EH (cell line): ENCODE measurements at places on chromosomes 12 and 14.
A peak's percentile ranks its signal among the peaks of the same experiment; 100 is the strongest.

DNA sequence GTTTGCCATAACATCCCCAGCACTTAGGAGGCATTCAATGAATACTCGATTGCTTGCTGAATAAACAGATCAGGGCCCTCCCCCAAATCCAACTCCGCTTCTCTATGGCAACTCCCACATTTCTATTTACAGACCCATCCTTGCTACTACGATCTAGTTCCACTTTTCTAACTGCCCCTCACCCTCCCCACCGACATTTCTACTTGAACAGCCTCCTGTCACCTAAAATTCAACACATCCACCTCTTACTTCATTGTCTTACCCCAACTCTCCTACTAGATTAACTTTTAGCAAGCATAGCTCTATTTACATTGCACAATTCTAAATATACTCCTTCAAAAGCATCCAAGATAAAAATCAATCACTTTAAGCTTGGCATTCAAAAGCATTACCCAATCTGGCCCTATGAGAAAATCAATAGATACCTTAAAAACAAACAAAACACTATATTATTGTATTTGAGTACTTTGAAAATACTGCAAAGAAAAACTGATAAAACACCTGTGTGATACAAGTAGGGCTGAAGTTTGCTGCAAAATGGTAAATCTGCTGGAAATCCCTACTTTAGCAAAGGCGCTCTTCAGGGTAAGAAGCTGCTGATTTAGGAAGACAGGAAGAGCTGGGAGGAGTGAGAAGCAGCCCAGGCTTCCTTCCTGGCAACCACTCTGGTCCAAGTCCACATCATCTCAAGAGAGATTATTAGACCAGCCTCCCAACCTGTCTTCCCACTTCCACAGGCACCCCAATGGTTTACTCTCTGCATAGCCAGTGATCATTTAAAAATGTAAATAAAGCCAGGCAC is 96.4 kb downstream of the HECTD4 start:
- DNase-seq, result no peak

- no peak for DNase-seq
Measured at GRCh38 chr12:58291106-58291505, 349.7 kb downstream of the ATP23 start.

- DNase-seq, result peak; percentile 90
Measured at GRCh38 chr14:91980157-91980556, 32.7 kb upstream of the FBLN5 start.

- DNase-seq, result peak; percentile 44
Measured at GRCh38 chr12:42128327-42128726, 16.3 kb downstream of the GXYLT1 start.

- no peak for DNase-seq
Measured at GRCh38 chr14:54120260-54120659, 163.6 kb upstream of the BMP4 start.

- peak; percentile 3 for DNase-seq
Measured at GRCh38 chr12:8081251-8081920, 688 bp upstream of the NECAP1 start.

DNA sequence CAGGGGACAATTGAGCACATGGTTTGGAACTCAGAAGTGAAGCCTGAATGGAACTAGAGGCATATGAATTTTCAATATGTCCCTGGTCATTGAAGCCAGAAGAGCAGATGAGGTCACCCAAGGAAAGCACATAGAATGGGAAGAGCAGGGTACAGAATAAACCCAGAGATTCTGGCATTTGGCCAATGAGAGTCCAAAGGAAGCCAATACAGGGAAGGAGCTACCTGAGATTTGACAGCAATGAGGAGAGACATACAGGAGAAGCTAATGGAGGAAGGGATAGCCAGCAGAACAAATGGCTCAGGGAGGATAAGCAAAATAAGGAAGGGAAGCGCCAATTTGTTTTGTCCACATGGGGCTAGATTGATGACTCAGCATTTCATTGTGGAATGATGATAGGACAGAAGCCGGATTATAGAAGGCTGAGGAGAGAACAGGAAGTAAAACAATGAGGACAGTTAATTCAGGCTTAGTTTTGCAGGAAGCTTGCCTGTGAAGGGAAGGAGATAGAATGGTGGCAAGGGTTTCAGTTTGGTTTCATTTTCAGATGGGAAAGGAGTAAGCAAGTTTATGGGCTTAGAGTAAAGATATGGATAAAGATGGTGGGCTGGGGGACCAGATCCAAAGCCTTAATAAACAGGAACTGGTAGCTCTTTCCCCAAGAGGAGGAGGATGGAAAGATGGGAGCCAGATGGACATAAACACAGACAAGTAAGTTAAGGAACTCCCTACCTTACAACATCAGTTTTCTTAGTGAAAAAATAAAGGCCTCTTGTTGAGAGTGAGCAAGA is 3.2 kb upstream of the SPTSSA start:
- peak; percentile 46 for DNase-seq

- no peak for DNase-seq
Measured at GRCh38 chr14:70816525-70816924, 7.2 kb upstream of the MAP3K9 start.

GRCh38 chr12:20800160-20800559 is 10.3 kb upstream of the SLCO1B3 start:
- no peak for DNase-seq

DNA sequence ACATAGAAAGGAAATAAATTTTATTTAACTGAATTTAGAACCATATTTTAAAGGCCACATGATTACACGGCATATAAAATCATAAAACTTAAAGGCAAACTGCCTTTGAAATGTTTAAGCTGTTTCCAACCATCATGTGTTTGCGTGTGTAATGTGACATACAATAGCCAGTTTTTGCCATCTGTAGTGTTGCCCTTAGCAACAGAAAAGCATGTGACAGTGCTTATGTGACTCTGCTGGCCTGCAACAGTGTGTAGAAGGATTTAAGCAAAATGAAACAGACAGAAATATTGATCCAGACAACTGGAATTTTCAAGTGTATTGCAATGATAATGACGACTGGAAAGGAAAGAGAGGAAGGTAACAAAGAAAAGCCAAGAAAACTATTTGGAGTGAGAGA is 49.5 kb downstream of the TSPAN19 start:
- no peak for DNase-seq

- peak; percentile 49 for DNase-seq
Measured at GRCh38 chr12:20126601-20127000, 241.7 kb upstream of the PDE3A start.

- DNase-seq, result peak; percentile 3
Measured at GRCh38 chr14:37650356-37651037, 55.1 kb downstream of the TTC6 start.

GRCh38 chr12:560691-561390 is 101.1 kb downstream of the B4GALNT3 start:
- DNase-seq, result no peak

DNA sequence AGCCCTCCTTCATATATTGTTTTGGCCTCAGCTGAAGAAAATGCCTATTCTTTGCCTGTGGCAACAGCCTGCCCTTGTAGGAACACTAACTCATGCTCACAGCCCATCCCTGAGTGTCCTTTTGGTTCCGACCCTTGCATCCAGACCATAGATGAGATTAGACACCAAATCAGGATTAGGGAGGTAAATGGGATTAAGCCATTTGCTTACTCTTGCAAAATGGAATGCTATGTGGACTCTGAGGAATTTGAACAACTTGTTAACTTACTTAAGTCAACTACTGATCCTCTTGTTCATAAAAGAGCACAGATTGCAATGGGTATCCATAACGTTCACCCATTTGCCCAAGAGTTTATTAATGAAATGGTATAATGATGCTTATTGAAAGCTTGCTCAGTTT is 27.3 kb downstream of the TSHR start:
- DNase-seq, result no peak

GRCh38 chr14:58836303-58836974 is 198.7 kb downstream of the DACT1 start:
- no peak for DNase-seq

- no peak for DNase-seq
Measured at GRCh38 chr12:99695050-99695449, 47.5 kb downstream of the GARIN6 start.

DNA sequence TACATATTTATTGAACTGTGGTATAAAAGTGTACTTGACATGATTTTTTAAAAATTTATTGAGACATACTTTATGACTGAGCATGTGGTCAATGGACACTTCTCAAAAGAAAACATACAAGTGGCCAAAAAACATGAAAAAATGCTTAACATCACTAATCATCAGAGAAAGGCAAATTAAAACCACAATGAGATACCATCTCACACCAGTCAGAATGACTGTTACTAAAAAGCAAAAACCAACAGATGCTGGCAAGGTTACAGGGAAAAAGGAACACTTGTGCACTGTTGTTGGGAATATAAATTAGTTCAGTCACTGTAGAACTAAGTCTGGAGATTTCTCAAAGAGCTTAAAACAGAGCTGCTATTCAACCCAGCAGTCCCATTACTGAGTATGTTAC is 1177.6 kb downstream of the GALC start:
- peak; percentile 44 for DNase-seq
